ENCODE measurements at places on chromosomes 11 and 22.

- no peak for DNase-seq
Observed at GRCh38 chr11:123409456-123410217, 20.4 kb upstream of the GRAMD1B start.

- DNase-seq = no peak
Observed at GRCh38 chr11:122727101-122727929, 71.8 kb downstream of the UBASH3B start.

DNA sequence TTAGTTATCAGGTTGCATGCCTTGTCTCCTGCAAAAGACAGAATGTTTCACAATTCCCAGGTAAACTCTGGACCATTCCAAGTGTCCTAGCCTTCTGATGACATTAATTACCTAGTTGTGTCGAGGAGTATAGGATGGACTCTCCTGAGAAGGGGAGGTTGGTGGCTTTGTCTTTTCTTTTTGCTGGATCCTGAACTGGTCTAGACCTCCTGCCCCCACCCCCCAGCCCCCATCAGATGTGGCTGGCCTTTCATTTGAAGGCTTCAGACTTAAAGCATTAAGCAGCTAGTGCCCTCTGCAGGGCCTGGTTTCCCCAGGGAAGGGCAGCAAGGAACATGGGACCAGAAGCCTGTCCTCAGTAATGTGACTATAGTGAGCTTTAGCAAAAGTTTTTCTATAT, 9.7 kb downstream of the MCAM start:
- no peak for DNase-seq

GRCh38 chr22:39470451-39471291, 13.9 kb downstream of the MGAT3 start:
- no peak for DNase-seq

DNA sequence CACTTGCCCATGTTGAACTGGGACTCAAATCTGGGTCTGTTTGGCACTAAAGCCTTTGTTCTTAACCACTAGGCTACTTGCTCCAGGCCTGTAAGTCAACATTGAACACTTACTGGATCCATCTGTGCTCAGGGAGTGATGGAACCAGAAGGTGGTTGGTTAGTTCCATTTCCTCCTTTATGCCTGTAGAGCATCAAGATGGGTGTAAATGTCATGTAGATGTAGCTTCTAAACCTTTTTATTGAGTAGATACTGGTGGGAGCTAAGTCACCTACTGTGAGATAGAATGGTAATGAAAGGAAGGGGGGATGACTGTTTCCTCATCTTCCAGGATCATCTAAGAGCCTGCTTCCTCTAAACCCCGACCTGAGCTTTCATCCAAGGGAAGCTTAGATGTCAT, 38.6 kb upstream of the ALKBH3 start:
- no peak for DNase-seq

DNA sequence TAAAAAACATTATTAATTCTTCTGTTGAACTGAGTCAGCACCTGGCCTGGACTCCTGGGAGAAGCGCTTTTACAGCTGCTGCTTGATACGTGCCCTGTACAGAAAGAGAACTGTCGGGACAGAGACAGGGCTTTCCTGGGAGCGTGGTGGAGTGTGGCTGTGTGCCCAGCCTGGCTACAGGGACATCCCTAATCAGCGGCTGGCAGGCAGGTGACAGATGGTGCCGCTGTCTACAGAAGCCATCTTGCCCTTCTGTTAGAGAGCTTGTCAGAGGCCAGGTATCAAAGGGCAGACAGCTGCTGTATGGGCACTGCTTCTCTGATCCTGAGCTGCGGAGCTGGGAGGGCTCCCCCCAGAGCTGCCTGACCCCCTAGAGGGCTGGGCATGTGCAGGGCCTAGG, 361.8 kb downstream of the TENM4 start:
- peak; percentile 25 for DNase-seq

DNA sequence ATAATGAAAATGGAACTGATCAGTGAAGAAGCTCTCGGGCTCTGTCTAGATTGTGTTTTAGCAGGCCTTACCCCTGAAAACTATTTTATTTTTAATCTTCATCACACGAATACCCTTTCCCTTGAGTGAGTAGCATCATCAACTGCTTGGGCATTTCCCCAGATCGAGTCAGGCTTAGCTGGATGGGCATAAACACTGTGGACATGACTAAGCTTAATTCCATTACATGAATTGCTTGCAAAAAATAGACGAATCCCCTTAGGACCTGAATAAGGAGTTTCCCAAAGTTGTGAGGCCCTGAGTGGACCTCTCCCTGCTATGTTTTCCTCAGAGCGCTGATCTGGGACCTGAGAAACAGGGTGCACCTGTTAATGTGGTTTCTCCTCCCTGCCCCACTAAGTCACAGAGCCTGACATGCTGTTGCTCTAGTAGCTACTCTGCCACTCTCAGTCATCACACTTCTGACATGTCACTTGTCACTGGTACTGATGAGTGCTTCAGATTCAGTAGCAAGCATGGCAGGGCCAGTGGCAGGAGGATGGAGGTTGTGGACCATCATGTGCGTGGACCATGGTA, 53.5 kb downstream of the ENDOD1 start:
- no peak for DNase-seq

GRCh38 chr11:78605296-78605695, 30.6 kb upstream of the NARS2 start:
- DNase-seq = no peak

DNA sequence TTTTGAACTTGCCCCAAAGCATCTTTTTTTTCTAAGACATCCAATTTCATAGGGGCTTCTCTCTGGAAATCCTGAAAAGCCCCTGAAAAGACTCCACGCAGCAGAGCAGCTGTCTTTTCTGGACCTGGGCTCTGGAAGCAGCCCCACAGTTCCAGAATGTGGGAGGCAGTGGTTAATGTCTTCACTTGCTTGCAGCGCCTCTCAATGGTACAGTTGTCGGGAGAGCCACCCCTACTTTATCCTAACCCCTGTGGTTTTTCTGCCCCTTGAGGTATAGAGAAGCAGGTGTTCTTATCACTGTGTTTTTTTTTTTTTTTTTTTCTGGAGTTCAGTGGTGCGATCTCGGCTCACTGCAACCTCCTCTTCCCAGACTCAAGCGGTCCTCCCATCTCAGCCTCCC, 83.4 kb upstream of the SORL1-AS1 start:
- no peak for DNase-seq

DNA sequence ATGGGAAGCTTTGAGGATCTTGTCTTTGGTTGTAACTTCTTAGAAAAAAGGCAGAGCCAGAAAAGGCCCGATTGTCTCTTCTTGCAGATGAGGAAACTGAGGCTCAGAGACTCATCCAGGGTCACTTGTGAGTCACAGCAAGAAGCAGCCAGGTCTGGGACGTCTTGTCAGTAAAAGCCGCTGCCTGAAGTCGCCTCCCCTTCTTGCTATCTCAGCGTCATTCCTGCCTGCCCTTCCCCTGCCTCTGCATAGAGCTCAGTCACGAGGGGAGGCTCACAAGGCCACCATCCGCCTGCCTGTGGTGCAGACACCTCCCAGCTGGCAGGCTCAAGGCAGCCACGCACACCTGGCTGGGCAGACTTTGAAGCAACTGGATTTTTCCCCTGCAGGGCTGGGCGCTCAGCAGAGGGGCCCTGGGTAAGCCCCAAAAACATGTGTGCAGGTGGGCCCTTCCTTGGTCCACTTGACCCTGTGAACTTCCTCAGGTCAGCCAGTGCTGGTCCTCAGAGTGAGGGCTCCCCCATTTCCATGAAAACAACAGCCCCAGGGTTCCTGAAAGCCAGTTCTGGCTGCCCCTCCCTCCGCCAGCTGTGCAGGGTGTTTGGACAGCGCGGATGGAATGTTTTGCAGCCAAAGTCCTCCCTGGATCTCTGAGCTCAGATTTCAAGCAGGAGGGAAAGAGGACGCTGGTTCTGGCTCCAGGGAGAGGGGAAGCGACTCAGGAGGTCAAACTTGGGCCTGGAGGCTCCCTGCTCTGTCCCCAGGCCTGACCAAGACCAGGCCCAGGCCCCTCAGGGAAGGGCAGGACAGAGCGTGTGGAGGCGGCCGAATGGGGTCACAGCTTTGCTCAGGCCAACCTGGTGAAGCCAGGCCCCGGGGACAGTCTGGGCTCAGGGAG, 6.0 kb upstream of the RAB3IL1 start:
- no peak for DNase-seq

DNA sequence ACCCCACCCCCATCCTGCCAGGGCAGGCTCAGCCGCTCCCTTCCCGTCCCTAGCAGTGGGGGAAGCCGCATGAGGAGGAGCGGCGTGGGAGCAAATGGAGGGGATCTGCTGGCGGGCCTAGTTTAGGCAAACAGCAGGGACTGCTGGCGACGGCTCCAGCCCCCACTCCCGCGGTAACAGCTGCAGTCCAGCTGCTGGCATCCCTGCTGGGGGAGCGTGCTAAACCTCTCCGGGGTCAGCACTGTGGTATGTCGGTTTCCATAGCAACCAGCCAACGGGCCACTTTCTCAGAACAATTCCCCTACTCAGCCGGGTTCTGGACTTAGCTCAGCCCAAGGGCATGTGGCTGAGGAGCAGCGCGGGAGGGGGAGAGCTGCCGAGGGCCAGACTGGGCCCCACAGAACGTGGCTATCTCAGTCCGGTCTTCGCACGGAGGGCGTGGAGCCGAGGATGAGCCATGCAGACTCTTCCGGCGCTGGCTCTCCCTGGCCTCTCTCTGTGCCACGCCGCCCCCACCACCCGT, 98.8 kb downstream of the PKNOX2 start:
- DNase-seq = no peak
